ENCODE measurements at places on chromosomes 4 and X.

DNA sequence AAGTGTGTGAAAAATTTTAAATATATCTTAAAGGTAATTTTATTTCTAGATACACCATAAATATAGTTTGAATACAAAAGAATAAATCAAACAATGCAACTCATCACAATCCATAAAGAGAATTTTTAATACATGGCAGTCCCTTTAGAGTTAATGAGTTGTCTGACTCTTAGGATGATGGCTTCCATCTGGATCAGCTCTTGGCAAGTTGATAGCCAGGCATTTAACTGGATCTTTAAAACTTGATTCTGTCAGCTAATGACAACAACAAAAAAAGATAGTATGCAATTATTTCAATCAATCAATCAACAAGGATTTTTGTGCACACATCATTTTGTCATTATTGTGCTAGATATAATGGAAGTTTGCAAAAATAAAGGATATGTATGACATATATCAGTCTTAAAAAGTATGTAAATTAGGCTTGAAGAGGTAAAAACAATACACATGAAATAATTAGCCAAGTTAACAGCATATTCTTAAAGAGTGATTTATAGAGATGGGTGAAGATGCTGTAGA, 174.9 kb upstream of the PCDH18 start:
- DNase-seq = no peak

GRCh38 chr4:18128241-18128640, 106.7 kb upstream of the LCORL start:
- no peak for DNase-seq

DNA sequence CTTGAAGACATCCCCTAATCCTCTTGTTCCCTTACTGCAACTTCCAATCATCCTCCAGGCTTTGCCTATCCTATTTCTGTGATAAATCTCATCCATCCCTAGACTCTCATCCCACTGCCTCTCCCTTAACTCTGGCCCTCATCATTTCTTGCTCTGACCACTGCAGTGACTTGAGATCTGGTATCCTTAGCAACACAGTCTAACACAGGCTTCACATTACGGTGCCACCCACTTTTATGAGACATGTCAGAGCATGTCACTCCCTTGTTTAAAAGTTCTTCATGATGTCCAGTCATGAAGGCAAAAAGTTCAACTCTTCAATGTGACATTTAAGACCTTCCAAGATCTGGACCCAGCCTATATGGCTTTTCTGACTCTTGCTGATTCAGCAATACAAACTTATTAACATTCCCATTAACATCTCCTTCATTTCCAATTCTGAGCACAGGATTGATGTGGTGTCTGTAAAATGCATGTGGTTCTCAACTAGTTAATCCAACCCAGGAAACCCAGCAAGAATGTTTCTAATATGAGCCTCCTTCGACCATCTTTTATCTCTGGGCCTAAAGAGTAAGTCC, 64.0 kb downstream of the OR13H1 start:
- DNase-seq = no peak

- DNase-seq = no peak
Observed at GRCh38 chr4:125276811-125277210, 37.9 kb upstream of the FAT4 start.

DNA sequence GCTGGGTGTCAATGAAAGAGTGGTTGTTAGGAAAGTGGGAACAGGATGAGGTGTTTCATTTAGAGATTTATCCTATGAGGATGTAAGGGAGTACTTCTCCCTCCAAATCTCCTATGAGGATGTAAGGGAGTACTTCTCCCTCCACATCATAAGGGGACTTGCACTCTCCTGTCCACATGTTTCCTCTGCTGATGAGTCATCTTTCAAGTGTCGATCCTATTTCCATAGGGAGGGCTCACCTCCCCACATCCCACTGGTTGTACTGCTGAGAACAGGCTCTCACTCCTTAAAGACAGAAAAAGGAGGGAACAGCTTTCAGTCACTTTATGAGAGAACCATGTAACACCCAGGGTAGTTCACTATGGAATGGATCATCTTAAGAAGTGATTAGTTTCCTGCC, 65.0 kb downstream of the INPP4B start:
- DNase-seq = peak; percentile 13

- DNase-seq = peak; percentile 15
Observed at GRCh38 chrX:109871121-109871888, 131.6 kb upstream of the TMEM164 start.

DNA sequence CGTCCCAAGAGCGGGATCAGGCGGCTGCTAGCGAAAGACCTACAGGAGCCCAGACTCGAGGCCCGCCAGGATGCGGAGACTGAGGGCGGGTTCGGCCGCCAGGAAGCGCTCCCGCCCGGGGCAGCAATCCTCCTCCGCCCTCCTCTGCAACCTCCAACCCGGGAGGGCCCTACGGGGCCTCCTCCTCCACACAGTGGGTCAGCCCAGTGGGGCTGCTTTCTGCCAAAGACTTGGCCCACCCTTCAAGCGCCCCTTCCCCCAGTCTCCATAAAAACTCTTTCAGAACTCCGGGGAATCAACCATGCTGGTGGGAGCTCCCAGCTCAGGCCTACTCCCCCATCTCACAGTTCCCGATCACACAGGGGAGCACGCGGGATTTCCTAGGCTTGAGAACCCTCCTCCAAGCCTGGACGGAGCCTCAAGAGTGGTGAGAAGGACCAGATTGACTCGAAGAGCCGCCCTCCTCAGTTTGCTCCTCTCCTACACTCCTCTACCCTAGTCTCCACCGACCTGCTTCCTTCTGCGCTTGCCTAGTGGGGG, 77.5 kb downstream of the RLIM start:
- peak; percentile 52 for DNase-seq

GRCh38 chr4:125938541-125938940, 623.8 kb downstream of the FAT4 start:
- DNase-seq = no peak

DNA sequence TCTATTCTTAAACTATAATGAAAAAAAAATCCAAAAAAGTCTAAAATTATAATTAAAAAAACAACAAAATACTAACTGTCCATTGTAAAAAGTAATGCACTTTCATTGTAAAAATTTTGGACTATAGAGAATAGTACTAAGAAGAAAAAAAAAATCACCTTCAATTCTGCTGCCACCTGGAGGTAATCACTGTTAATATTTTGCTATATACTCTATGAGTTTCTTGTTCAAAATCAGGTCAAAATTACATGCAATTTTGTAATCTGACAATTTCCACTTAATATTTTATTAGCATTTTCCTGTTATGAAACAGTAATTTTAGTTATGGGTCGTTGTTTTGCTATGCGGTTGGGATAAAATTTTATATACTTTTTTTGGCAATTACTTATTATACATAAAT, 62.0 kb downstream of the HTT start:
- DNase-seq = no peak

DNA sequence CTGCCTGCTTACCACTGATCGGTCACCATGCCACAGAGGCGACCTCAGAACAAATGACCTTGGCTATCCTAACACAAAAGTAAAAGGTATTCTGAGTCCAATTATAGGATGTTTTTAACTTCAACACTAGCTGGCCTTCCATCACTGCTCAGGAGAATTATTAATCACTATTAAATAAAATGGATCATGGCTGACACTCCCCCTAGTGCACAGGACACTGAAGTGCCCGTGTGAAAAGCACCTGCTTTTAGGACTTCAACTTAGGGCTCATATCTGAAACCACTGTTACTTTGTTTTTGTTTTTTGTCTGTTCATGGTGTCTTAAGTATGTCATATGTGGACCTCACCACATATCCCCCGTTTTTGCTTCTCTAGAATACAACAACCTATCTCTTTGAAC, 33.9 kb downstream of the STX18 start:
- DNase-seq = no peak

GRCh38 chrX:111244235-111244750, 26.0 kb downstream of the CAPN6 start:
- DNase-seq = peak; percentile 4

- no peak for DNase-seq
Observed at GRCh38 chr4:154634058-154634457, 21.6 kb upstream of the FGG start.

GRCh38 chrX:20459410-20460350, 193.0 kb upstream of the RPS6KA3 start:
- no peak for DNase-seq

GRCh38 chrX:148620023-148620422, 119.6 kb downstream of the AFF2 start:
- no peak for DNase-seq

Measured in fibroblast of skin of back (primary cell).